Kidney (tissue), 22 donors: ENCODE measurements at places on chromosomes 4 and X. TPM values are rescaled to one million over a fixed set of nuclear protein-coding genes. Genes with fewer than 3 reads are reported as not detected.

- no peak overlapping the region for H3K27ac ChIP-seq
- no peaks in the 10 kb centered on the region for H3K36me3 ChIP-seq
- DNase-seq = no peak
- H3K27me3 ChIP-seq = no peaks in the 10 kb centered on the region
Measured at GRCh38 chr4:137644201-137644600, 111.9 kb upstream of the PCDH18 start.

DNA sequence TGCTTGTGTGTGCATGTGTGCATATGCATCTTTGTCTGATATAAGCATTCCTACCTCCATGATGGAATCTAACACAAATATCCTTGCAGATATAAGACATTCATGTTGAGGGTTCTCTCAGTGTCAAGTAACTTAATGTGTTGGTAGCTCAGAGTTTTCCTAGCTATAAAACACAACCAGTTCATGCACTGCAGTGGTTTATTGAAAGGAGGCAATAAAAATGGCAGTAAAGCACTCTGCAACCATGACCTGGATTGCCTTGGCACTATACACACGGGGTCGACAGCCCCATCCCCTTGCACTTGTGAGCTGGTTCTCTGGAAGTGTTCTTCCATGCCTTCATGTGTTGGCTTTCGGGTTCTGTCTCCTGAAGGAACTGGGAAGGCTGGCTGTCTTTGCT is 38.9 kb downstream of the GPC4 start:
- H3K4me1 ChIP-seq = peaks cover 10% of the 10 kb centered on the region
- H3K4me3 ChIP-seq = no peak overlapping the region
- no peaks in the 10 kb centered on the region for H3K36me3 ChIP-seq

DNA sequence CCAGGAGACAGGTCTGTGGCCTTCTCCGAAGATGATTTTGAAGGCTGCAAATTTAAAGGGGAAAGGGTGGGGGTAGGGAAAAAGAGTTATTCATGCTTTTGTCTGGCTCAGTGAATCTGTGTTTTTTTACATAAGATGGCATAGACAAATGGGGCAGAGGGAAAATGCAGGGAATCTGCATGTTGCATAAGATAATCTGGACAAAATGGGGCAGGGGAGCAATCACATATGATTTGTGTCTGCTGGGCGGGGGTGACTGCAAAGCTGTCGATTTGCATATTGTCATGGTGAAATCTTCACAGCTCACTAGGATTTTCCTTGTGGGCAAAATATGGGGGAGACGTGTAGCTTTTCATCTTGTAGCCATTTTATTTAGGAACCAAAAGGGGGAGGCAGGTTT is 29.4 kb upstream of the GYG2 start:
- DNase-seq = no peak
- H3K27ac ChIP-seq = no peak overlapping the region
- no peak overlapping the region for H3K4me3 ChIP-seq
- H3K36me3 ChIP-seq = no peaks in the 10 kb centered on the region
- H3K4me1 ChIP-seq = no peaks in the 10 kb centered on the region

- no peak overlapping the region for H3K27ac ChIP-seq
- DNase-seq = no peak
- H3K4me3 ChIP-seq = no peak overlapping the region
- no peaks in the 10 kb centered on the region for H3K27me3 ChIP-seq
- peaks cover 5% of the 10 kb centered on the region for H3K4me1 ChIP-seq
Measured at GRCh38 chr4:1862961-1863296, 7.0 kb upstream of the LETM1 start.

CT47A7 gene
- not detected for total RNA-seq

GRCh38 chr4:94413085-94413840 is 38.5 kb upstream of the PDLIM5 start:
- DNase-seq = no peak
- peak overlapping the region; percentile 8 for H3K27ac ChIP-seq
- H3K4me1 ChIP-seq = no peaks in the 10 kb centered on the region
- H3K36me3 ChIP-seq = no peaks in the 10 kb centered on the region
- no peak overlapping the region for H3K4me3 ChIP-seq
- no peaks in the 10 kb centered on the region for H3K27me3 ChIP-seq

GRCh38 chr4:154490583-154491340 is 837 bp downstream of the DCHS2 start:
- peaks cover 4% of the 10 kb centered on the region for H3K27me3 ChIP-seq
- H3K36me3 ChIP-seq = no peaks in the 10 kb centered on the region
- DNase-seq = peak; percentile 53
- peaks cover 7% of the 10 kb centered on the region for H3K4me1 ChIP-seq
- peak overlapping the region; percentile 55 for H3K4me3 ChIP-seq

- H3K4me3 ChIP-seq = no peak overlapping the region
- no peak for DNase-seq
- no peaks in the 10 kb centered on the region for H3K36me3 ChIP-seq
Measured at GRCh38 chrX:132738951-132739350, 219.5 kb downstream of the HS6ST2 start.
